ENCODE measurements at places on chromosomes 11 and 22.
A peak's percentile ranks its signal among the peaks of the same experiment; 100 is the strongest.

GRCh38 chr11:41189701-41190436, 269.6 kb downstream of the LRRC4C start:
- DNase-seq, result no peak

- DNase-seq, result no peak
Observed at GRCh38 chr22:46525389-46526243, 11.8 kb downstream of the CELSR1 start.

DNA sequence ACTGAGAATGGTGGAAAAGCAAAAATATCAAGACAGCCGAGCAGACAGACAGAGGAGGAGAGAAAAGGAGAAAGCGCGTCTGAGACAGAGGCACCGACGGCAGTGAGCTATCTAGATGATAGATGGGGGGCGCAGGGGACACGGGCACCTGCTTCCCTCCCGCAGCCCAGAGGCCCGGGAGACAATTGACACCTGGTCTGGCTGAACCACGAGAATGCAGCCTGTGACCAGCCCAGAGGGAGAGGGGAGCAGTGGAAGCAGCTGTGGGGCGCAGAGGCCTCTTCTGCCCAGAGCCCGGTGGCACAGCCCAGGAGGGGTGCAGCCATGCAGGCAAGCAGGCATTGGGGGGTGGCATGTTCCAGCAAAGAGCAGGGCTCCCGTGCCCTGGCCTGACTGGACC, 48.2 kb downstream of the ELFN2 start:
- no peak for DNase-seq

- no peak for DNase-seq
Observed at GRCh38 chr22:40176921-40177737, 596 bp upstream of the TNRC6B start.

GRCh38 chr11:115420505-115420904, 83.7 kb downstream of the CADM1 start:
- no peak for DNase-seq

DNA sequence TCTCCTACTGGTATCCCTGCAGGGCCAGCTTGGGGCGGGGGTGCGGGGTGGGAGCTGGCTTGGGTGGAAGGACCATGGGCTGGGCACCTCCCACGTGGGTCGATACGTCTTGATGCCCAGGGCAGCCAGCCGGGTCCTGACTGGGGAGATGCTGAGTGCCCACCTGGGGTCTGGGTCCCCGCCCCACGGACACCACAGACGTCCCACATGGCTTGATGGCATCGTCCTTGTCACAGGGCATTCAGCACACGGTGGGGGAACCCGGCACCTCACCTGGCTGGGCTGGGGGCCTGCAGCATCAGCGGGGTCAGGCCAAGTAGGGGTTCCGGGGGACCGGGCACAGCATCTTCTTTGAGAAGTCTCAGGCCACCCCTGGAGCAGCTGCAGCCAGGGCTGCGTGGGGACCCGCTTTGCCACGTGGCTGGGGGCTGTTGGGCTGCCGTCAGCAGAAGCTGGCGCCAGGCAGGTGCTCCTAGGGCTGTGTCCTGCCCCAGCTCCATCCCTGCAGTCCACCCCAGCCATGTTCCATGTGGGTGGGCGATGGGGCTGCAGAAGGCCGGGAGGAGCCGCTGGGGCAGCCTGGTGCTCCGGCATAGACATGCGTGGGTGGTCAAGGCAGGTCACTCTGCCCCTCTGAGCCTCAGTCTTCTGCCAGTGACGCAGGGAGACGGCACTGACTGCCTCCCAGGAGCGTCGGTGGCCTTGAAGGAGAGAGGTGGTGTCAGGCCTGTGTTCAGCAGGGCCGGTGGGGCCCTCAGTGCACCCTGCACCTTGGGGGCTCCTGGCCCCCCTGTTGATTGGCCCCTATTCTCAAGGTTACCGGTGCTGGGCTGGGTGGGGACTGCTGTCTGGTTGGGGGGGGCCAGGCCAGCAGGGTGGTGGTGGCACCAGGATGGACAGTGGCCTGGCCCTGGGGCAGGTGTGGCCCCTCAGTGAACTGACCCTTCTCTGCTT, 8.4 kb downstream of the SELENOO start:
- no peak for DNase-seq

DNA sequence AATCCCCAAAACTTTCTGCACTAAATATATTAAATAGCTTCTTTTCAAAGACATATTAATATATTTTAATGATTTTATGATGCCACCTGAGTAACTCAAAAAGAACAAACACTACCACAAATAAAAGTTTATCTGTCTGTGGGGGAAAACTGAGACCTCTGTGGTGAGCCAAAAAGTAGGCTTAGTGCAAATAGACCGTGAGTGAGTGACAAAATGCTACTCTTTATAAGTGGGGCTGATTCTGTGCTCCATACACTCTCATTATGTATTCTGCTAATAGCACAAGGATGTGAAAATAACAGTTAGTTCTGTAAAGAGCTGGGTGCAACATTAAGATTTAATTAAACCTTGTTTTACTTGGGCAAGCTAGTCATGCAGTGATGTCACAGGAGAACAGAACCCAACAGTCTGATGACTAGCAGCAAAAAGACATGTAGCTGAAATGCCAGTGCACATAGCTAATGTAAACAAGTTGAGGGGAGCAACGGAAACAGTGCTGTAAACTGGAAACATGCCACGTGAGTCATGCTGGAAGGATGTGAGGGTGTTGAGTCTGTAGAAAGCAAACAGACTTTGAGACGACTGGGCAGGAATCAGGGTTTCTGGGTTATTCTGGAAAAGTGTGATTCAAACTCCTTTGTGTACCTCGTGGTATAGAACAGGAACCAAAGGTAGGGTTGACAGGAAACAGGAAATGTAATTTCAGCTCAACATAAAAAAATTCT, 1130.4 kb downstream of the LRRC4C start:
- DNase-seq, result no peak

DNA sequence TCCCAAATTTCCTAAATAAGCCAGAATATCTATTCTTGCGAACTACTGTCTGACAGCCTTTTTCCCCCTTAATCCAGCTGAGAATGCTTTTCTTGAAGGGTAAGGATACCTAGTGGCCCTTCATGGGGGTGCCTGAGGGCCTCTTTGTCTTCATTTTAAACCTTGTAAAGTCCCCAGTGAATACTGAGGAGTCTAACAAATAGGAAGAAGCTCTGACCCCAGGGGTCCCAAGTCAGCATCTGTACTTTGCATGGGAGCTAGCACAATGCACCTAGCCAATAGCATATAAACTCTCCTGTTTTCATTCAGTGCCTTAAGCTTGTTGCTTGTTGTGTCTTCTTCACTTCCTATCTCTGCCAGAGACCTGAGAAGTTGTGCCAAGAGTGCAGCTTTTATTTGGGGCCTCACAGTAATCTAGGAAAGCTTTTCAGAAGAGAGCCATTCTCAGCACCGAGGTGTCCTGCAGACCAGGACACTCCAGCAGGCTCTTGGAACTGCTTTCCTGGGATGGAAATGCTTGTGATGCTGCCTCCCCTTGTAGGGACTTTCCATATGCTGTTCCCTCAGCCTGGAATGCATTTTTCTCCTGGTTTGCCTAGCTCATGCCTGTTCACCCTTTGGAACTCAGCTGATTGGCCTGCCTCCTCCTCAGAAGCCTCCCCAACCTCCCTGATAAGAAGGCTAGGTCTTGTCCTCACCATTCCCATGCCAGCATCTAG, 37.2 kb downstream of the BMAL1 start:
- no peak for DNase-seq

DNA sequence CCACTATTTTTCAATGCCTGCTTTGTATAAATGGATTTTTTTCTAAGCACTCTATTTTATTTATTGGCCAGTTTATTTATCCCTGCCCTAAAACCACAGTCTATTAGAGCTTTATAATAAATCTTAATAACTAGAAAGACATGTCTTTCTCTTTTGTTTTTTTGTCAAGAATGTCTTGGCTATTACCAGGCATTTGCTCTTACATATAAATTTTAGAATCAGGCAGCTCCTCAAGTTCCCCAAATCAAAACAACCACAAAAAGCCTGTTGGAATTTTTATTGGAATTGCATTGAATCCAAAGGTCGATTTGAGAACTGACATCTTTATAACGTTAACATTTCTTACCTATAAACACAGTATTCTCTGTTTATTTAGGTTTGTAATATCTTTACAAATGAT, 85.8 kb upstream of the SC5D start:
- DNase-seq, result no peak

DNA sequence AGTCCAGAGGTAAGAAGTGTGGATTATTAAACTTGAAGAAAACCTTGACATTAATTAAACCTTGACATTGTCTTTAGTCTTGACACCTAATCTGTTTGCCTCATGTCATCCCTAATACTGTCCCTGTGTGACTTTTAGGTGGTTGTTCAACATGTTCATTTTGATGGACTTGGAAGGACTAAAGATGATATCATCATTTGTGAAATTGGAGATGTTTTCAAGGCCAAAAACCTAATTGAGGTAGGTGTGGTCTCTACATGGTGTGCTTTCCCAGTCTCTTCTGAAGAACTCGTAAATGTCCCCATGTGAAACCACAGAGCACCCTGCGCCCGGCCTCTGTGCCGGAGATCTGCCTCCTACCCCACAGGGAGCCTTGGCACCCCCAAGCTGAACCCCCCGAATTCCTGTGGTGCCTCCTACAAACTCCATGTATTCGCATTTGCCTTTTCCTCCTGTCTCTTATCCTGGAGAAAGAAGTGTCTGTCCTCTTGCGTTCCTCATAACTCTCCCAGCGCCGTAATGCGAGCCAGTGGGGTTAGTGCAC, 9.1 kb downstream of the SAMM50 start:
- DNase-seq, result no peak

DNA sequence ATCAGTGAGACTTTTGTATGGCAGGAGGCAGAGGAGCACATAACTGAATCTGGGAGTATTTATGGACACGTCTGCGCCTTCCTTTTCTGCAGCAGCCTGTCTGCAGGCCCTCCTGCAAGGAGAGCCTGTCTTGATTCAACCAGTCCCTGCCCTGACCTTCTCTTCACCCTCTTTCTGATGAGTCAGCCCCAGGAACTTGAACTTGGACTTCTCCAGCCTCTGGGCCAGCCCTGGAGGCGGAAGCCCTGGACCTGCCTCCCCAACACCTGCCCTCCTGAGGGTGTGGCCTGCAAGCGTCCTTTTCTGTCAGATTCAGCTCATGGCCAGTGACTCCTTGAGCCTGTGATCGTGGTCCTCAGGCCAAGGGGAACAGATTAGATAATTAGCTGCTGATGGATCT, 20.0 kb downstream of the DAGLA start:
- DNase-seq, result no peak

DNA sequence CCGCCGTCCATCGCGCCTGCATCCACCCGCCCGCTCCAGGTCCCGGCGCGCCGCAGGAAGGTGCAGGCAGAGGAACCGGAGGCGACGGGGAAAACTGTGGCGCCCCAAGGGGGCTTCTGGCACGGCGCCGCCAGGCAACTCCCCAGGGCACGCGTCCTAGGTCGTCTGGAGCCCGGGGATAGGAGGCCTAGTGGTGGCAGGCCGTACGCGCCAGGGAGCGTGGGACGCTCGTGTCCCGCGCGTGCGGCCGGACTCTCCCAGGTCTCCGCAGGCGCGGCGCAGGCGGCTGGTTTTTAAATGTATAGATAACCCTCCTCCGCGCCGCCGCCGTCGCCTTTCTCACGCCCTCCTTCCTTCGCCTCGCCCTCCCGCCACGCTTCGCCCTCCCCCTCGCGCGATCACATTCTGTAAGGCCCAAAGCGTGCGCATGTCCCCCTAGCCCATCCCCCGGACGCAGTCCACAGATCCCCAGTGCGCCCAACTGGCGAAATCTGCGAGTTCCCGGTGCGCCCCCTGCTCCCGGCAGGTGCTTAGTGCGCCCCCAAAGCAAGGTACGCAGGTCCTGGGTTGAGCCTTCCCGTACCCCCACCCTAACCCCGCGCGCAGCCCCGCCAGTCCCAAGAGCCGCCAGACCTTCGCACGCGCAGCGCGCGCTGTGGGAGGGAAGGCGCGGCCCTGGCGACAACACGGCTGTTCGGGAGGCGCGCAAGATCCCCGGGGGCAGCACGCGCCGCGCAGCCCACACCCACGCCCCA, at the start of gene ASCL2:
Gene ASCL2 (minus strand): TSS at position 267 of the 755 bp plus-strand sequence. CDS start 256 bp downstream, at position 11.
- no peak for DNase-seq

DNA sequence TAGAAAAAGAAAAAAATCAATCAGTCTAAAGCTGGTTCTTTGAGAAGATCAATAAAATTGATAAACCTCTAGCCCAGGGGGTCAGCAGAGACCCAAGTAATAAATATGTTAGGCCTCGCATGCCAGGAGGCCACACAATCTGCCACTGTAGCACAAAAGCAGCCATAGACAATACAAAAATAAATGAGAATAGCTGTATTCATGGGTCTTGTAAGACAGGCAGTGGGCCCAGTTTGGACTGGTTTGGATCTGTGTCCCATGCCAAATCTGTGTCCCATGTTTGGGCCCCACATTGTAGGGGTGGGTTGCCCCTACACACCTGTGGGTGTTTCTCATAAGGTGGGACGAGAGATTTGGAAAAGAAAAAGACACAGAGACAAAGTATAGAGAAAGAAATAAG, 6.6 kb upstream of the PLAAT4 start:
- no peak for DNase-seq

DNA sequence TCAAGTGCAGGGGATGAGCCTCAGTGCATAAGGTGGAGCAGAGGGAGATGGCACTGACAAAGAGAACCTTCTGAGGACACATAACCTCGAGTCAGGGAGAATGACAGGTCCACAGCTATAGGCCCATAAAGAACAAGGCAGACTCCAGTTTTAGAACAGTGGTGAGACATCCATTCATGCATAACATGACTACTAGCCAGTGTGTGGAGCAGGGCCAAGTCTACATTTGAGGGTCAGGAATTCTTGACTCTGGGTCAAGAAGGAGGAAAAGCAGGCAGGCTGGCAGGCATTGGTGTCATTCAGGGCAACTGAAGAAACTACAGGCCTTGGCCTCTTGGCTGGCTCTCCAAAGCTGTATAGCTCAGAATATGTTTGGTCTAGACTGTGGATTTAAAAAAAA, 54.9 kb downstream of the MTNR1B start:
- DNase-seq, result no peak

- DNase-seq, result no peak
Observed at GRCh38 chr22:22556995-22557925, 1.8 kb downstream of the PRAME start.

DNA sequence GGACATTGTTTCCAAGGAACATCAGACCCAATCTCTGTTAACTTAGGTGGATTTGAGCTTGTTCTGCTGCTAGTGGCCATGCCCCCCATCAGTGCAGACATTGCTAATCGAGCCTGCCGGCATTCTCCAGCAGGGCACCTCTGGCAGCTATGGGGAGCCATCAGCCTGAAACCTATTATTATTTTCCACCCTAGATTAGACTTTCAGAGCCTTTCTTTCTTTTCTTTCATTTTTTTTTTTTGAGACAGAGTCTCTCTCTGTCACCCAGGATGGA, 4.9 kb downstream of the CACNA1I start:
- no peak for DNase-seq

- no peak for DNase-seq
Observed at GRCh38 chr11:96086111-96086510, 162.2 kb upstream of the MTMR2 start.

- peak; percentile 43 for DNase-seq
Observed at GRCh38 chr11:91394727-91395414, 829.7 kb upstream of the FAT3 start.

Measured in NCI-H2029 treated with DMSO at 0.1 percent for 48 hours (cell line).